Neural progenitor cell (in vitro differentiated cells): ENCODE measurements at places on chromosomes 5 and 9. TPM values are rescaled to one million over a fixed set of nuclear protein-coding genes. Genes with fewer than 3 reads are reported as not detected.

F2RL1 gene
- total RNA-seq, result 9.3 and 10.6 TPM in 2 replicates

PCDHB11 gene
- total RNA-seq, result 3.8 and 4.0 TPM in 2 replicates

DNA sequence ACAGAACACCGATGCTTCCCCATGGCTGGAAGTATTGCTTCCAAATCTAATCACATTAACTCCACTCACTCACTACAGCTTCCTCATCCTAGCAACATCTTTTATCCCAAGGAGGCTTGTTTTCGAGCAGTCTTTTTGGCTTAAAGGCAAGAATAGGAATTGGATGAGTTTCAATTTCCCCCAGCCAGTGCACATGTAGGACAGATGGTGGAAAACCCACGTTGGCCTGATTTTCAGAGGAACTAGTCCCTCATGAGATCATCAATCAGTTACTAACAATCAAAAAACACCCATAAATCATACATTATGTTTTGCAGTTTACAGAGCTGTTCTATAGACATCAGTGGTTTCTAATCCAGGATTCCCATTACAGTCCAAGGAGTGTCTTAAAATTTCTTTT is 48.5 kb upstream of the AGXT2 start:
- H3K27me3 ChIP-seq, result no peaks in the 10 kb centered on the region
- no peaks in the 10 kb centered on the region for H3K36me3 ChIP-seq
- H3K4me1 ChIP-seq, result peaks cover 15% of the 10 kb centered on the region
- no peak overlapping the region for H3K4me3 ChIP-seq
- H3K27ac ChIP-seq, result no peak overlapping the region
- no peak for DNase-seq

DNA sequence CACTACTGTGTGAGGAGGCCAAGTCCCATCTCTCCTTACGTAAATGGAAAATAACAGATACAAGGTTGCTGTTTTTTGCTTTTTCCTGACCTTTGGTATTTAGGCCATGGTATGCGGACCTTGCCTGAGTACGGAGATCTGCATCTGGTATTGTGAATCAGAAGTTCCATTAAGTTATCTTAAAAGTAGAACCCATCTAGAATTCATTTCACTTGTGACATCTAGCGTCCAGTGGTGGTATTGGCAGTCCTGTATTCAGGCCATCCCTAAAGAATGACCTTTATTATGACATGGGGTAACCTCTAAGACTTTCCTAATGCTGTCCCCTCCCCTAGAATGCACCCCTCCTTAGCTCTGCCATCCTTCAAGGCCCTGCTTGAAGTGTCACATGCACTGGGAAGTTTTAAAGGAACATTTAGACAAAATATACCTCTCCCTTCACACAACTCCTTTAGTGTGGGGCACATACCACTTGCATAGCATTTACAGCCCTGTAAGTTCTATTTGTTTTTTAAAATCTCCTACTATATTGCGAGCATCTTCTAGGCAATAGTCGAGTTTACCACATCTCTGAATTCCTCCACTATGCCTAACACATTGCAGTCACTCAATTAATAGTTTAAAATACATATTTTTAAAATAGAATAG is 1.9 kb upstream of the SPDL1 start:
- peak; percentile 64 for DNase-seq
- H3K4me3 ChIP-seq, result no peak overlapping the region
- H3K27me3 ChIP-seq, result peaks cover 32% of the 10 kb centered on the region
- H3K36me3 ChIP-seq, result no peaks in the 10 kb centered on the region
- no peak overlapping the region for H3K27ac ChIP-seq

DNA sequence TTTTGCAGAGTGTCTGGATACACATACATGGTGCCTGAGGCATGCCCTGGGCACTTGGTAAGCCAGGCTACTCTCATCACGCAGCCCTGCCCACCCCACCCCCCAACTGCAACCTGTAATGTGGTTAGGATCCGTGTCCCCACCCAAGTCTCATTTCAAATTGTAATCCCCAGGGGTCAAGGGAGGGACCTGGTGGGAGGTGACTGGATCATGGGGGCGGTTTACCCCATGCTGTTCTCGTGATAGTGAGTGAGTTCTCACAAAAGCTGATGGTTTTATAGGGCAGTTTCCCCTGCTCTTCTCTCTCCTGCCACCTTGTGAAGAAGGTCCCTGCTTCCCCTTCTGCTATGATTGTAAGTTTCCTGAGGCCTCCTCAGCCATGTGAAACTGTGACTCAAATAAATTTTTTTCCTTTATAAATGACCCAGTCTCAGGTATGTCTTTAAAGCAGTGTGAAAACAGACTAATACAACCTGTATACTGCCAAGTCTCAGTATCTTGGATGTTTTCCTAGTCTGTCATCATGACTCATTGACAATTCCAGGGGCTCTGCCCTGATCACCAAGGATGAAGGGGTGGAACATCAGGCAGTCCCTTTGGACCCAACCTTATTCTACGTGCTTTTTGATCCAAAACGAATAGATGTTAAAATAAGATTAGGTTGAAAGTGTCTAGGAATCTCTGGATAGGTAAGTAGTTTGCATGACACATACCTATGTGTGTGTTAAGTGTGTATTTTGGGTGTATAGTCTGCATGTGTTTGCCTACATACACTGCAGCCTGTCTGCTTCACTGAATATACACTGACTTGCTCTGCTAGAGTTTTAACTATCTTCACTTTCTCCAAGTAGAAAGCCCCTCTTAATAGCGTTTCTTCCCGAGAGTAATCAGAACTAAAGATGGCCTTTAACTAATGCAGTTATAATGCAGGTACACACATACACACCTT is 293.8 kb downstream of the SLIT3 start:
- no peaks in the 10 kb centered on the region for H3K27me3 ChIP-seq
- H3K36me3 ChIP-seq, result no peaks in the 10 kb centered on the region
- peaks cover 10% of the 10 kb centered on the region for H3K4me1 ChIP-seq
- no peak overlapping the region for H3K27ac ChIP-seq
- no peak overlapping the region for H3K4me3 ChIP-seq
- DNase-seq, result no peak

DNA sequence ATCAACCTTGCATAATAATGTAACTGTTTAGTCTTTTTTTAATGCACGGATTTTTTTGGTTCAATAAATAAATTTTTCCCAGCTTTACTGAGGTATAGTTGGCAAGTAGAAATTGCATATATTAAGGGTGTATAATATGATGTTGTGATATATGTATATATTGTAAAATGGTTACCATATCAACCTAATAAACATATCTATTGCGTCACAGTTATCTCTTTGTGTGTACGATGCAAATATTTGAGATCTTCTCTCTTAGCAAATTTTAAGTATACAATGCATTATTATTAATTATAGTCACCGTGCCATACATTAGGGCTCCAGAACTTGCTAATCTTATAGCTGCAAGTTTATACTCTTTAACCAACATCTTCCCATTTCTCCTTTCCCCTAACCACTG is 57.2 kb upstream of the TMEM161B start:
- H3K4me3 ChIP-seq, result no peak overlapping the region
- H3K4me1 ChIP-seq, result no peaks in the 10 kb centered on the region
- no peaks in the 10 kb centered on the region for H3K36me3 ChIP-seq
- no peak overlapping the region for H3K27ac ChIP-seq

PCDHGA2 gene
- 0.37 and 0.71 TPM in 2 replicates for total RNA-seq

DNA sequence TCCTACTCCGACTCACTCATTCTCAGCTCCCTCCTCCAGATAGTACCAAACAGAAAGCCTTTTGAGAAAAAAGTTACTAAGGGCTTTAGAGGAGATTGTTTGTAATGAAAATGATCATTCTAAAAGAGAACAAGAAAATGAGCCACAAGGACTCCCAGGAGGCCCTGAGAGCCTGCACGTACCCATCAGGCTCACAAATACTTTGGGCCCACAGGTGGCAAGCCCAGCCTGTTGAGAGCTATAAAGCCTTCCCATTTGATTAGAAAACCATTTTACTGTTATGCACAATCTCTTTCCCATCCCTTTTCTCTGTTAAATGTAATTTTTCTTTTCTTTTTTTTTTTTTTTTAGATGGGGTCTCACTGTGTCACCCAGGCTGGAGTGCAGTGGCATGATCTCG is 136.1 kb downstream of the LHFPL2 start:
- H3K4me1 ChIP-seq, result peaks cover 31% of the 10 kb centered on the region
- no peak overlapping the region for H3K4me3 ChIP-seq
- peaks cover 5% of the 10 kb centered on the region for H3K27me3 ChIP-seq
- DNase-seq, result no peak
- H3K27ac ChIP-seq, result no peak overlapping the region

- H3K27ac ChIP-seq, result no peak overlapping the region
- no peaks in the 10 kb centered on the region for H3K4me1 ChIP-seq
- no peak overlapping the region for H3K4me3 ChIP-seq
- no peaks in the 10 kb centered on the region for H3K36me3 ChIP-seq
- H3K27me3 ChIP-seq, result no peaks in the 10 kb centered on the region
- no peak for DNase-seq
These were observed 141.7 kb upstream of the ABCA1 start for GRCh38 chr9:105069696-105070095.

DNA sequence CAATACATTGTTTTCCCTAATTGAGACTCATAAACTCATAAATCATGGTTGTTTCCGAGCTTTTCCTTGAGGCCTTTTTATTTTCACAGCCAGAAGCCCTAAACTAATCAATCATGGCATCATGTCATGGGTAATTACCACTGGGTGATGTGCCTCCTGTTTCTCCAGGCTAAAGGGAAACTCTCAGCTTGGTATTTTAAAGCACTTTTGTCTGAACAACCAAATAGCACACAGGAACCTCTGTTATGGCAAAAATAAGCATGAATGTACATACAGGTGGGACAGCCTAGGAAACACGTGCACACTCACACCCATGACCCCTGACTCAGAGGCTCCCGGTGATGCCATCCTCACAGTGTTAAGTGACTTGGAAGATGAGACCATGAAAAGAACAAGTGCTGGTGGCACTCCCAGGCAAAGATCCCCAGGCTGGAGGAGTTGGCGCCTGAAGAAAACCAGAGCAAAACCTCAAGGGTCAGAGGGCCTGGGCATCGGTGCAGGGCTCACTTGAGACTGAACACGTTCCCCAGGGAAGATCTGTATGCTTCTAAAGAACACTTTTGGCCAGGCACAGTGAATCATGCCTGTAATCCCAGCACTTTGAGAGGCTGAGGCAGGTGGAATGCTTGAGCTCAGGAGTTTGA is 154.3 kb downstream of the ROR2 start:
- no peak for DNase-seq
- H3K4me1 ChIP-seq, result peaks cover 5% of the 10 kb centered on the region
- H3K27me3 ChIP-seq, result no peaks in the 10 kb centered on the region
- H3K27ac ChIP-seq, result no peak overlapping the region

DNA sequence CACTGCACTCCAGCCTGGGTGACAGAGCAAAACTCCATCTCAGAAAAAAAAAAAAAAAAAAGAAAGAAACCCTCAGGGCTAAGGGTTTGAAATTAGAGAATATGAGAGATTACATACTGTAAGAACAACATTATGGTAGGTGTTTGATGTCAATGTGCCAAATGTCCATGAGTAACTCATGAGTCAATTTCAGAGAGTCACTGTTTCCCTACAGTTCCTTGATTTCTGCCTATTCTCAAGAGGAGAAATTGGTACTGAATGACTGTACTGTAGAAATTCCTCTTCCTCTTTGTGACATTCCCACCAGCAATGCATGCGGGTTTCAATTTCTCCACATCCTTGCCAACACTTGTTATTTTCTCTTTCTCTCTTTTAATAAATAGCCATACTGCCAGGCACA is 35.2 kb downstream of the MARVELD2 start:
- H3K4me3 ChIP-seq, result no peak overlapping the region
- H3K36me3 ChIP-seq, result no peaks in the 10 kb centered on the region
- no peak for DNase-seq
- no peaks in the 10 kb centered on the region for H3K27me3 ChIP-seq
- H3K4me1 ChIP-seq, result peaks cover 8% of the 10 kb centered on the region

DNA sequence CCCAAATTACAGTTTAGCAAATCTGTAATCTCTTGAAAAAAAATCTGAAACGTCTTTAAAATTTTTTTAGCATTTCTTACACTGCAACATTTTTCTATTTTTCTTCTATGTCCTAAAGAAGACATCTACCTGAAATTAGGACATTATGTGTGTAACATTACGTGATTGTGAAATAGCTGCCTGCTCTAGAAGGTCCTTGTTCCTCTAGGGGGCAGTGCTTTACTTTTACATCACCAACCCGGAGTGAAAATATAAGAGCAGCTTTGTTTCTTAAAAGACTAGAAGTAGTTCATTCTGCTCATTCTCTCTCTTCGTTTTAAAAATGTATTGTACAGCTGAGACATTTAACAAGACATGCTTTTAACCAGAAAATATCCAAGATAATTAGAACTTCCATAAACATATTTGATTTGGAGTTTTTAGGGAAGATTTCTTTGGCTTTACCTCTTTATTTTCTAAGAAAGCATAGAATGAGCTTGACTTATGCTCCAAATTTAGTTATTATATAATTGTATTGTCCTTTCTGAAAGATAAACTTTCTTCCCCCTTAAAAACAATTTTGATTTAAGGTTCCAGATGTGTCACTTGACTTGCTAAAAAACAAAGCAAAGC is 48.1 kb upstream of the RIOK2 start:
- H3K27me3 ChIP-seq, result no peaks in the 10 kb centered on the region
- H3K36me3 ChIP-seq, result no peaks in the 10 kb centered on the region
- H3K4me3 ChIP-seq, result no peak overlapping the region
- H3K27ac ChIP-seq, result no peak overlapping the region
- no peaks in the 10 kb centered on the region for H3K4me1 ChIP-seq
- DNase-seq, result peak; percentile 74

GRCh38 chr9:131671133-131671520 is 68.7 kb downstream of the RAPGEF1 start:
- H3K27ac ChIP-seq, result no peak overlapping the region
- DNase-seq, result peak; percentile 40

GRCh38 chr5:113689647-113690046 is 176.2 kb downstream of the YTHDC2 start:
- no peaks in the 10 kb centered on the region for H3K36me3 ChIP-seq
- peaks cover 38% of the 10 kb centered on the region for H3K4me1 ChIP-seq
- no peak for DNase-seq
- H3K27ac ChIP-seq, result no peak overlapping the region

GRCh38 chr9:128080206-128080605 is 12.2 kb downstream of the SLC25A25 start:
- H3K36me3 ChIP-seq, result no peaks in the 10 kb centered on the region
- DNase-seq, result no peak
- no peak overlapping the region for H3K4me3 ChIP-seq
- H3K27ac ChIP-seq, result peak overlapping the region; percentile 85

SSBP2 gene
- 156 and 175 TPM in 2 replicates for total RNA-seq

- H3K4me1 ChIP-seq, result peaks cover 13% of the 10 kb centered on the region
- H3K27ac ChIP-seq, result no peak overlapping the region
- H3K4me3 ChIP-seq, result no peak overlapping the region
- no peaks in the 10 kb centered on the region for H3K27me3 ChIP-seq
These were observed 196.4 kb downstream of the CDK5RAP2 start for GRCh38 chr9:120383611-120383998.

DNA sequence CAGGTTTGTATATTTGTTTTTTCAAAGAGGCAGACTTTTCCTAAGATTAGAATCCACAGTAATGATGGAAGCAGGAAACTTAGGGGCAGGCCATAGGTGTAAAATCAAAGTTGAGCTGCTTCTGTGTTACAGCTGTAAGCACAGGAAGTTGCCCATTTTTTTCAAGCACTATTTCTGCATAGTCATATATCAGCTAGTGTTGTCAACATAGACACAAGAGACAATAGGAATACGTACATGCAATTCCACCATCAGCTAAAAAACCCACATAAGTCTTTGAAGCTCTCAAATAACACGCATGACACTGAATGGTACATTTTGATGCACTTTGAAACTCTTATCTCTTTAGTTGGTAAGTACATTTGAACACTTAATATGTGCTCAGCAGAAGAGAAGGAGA is 20.2 kb upstream of the SMIM15 start:
- no peak overlapping the region for H3K27ac ChIP-seq
- H3K36me3 ChIP-seq, result no peaks in the 10 kb centered on the region
- H3K4me3 ChIP-seq, result no peak overlapping the region
